ENCODE measurements at places on chromosomes 4 and X.

DNA sequence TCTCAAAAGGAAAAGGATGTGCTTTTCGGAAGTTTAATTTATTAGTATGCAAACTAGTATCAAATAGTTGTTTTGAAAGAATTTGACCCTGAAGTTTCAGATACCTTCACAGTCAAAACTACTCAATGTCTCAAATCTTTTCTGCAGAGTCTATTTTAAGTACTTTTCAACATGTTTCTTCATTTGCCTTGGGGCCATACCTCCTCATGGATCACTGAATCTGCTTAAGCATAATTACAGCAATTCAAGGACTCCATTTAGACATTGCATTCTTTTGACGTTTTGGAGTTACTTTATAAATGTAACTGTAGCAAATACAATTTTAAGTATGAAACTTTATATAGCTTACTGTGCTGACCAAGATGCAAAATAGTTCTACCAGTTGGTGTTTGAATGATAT lies 25.5 kb downstream of the PALLD start:
- no peak for DNase-seq

DNA sequence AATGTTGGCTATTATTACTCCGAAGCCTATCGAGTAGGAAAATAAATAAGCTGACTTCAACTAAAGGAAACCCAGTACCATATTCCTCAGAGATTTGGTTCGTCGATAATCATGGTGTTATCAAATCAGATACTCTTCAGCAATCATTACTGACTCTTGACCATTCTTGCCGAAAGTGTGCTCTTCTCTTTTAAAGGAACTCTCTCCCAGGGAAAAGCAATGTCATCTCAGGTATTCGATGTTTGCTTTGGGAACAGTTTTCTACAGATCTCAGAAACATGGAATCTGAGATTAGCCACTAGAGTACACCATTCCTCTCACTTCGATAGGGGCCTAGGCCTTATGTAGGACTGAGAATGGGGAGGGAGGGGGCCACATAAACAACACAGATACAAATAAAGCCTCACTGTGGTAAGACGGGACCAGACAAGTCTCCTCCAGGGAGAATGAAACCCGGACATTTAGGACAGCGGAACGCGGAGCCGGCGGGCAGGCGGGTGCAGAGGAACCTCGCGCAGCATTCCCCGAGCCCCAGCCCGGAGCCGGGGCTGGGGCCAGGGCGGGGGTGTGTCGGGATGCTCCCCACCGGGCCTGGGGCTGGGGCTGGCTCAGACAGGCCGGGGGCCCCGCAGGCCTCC lies 581 bp downstream of the DNAJB14 start:
- DNase-seq, result no peak

DNA sequence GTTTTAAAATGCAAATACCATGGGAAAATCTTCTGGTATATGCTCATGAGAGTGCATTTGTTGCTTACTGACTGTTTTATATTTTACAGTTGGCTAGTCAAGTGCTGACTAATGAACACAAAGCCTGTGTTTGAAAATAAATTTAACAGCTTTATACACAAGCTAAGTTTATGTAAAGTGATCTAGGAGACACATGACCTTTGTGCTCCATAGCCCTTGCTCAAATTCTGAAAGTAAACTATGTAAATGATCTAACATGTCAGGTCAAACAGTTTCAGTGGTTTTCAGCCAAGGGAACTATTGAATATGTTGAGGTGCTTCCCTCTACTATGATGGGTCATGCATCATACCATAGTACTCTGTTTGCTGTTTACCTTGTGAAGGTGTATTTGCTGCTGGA lies 36.7 kb downstream of the DIAPH2 start:
- no peak for DNase-seq

DNA sequence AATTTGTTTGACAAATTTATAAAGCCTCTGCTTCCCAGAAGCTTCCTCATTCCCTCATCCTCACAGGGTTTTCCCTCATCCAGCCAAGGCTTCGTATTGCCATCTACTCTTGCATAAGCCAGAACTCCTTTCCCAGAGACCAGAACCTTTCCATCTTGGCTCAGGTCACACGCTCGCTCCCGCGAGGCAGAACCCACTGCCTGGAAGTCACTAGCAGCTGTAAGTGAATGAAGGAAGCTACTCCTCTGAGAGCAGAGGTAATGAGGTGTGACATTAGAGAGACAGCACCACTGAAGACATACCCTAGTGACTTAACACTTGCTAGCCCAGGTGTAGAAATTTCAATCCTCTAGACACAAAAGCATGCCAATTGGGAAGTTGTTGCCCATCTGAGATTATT lies 52.5 kb downstream of the LHFPL1 start:
- no peak for DNase-seq

DNA sequence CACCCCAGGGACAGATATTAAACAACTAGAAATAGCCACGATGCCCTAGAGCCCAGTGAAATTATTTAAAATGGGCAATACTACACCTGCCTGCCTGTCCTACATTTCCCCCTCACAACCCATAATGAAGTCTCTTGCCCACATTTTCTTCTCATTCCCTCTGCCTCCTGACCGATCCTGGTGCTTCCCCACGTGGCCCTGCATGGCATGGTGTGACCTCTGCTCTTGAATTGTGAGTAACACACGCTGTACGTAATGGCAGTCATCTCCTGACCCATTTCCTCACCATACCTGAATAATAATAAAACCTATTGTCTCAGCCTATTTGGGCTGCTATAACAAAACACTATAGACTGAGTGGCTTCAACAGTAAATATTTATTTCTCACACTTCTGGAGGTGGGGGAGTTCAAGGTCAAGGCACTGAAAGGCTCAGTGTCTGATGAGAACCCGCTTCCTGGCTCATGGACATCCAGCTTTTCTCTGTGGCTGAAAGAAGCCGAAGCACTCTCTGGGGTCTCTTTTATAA lies 77.0 kb upstream of the ENPP6 start:
- DNase-seq, result no peak

Data from NK-92 treated with Interleukin-12 subunit alpha and Interleukin-12 subunit beta, amount 100 ng/mL, for 24 hours (cell line).